GM20000 (cell line): ENCODE measurements at places on chromosomes 12 and 14.

DNA sequence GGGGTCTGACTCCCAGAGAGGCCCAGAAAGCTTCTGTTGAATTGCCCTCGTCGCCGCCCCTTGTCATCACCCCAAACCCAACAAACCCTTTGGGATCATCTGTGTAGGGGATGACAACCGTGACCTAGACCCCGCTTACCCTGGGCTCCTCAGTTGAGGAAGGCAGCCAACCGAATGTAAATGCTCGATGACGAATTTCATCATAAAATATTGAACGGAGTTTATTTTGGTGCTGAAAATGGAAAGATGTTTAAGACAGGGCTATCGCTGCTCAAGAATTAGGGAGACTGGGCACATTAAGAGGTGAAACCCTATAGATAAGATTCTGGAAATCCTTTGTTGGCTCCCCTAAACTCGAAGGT, 512 bp downstream of the ACTR10 start:
- no peak for DNase-seq

- DNase-seq = no peak
Measured at GRCh38 chr12:54412786-54413185, 6.3 kb downstream of the ITGA5 start.

GRCh38 chr14:99784508-99784907, 8.7 kb upstream of the EML1 start:
- no peak for DNase-seq

- DNase-seq = no peak
Measured at GRCh38 chr12:50515587-50515986, 10.8 kb downstream of the DIP2B start.

DNA sequence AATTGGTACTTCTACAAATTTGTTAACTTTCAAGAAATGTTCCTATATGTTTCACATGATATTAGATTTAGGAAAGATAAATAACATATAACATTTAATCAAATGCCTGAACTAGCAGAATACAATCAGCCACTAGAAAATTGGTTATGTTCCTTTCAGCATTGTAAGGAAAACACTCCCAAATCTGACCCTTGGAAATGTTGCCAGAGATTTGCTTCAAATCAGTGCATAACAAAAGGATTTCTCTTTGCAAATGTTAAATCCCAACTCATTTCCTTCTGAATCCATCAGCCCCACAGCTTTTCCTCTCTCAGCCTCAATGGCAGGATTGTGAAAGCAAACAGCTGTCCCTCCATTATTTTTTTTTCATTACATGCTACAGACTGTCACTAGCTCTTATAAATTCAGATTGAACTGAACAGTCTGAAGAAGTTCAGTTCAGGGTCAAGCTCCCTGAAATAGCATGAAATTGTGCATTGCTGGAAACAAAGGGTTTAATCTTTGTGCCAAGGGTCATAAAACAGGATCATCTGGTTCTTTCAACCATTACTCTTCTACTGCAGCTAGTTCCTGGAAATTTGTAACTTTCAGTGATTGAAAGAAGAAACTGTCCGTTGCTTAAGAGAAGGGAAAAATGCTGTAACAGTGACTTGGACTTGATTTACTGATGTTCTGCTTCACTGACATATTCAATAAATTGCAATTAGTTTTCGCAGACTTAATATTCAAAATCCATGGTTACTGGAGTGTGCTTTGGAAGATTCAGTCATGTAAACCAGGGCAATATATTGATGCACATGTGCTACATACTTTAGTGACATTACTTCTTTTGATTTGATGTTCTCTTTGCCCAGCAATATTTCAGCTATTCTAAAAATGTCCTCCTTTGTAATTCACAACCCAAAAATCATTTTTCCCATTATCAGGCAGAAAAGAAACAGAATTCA, 246.4 kb downstream of the RPL10L start:
- DNase-seq = no peak

- no peak for DNase-seq
Measured at GRCh38 chr12:80183939-80184338, 84.6 kb downstream of the OTOGL start.

DNA sequence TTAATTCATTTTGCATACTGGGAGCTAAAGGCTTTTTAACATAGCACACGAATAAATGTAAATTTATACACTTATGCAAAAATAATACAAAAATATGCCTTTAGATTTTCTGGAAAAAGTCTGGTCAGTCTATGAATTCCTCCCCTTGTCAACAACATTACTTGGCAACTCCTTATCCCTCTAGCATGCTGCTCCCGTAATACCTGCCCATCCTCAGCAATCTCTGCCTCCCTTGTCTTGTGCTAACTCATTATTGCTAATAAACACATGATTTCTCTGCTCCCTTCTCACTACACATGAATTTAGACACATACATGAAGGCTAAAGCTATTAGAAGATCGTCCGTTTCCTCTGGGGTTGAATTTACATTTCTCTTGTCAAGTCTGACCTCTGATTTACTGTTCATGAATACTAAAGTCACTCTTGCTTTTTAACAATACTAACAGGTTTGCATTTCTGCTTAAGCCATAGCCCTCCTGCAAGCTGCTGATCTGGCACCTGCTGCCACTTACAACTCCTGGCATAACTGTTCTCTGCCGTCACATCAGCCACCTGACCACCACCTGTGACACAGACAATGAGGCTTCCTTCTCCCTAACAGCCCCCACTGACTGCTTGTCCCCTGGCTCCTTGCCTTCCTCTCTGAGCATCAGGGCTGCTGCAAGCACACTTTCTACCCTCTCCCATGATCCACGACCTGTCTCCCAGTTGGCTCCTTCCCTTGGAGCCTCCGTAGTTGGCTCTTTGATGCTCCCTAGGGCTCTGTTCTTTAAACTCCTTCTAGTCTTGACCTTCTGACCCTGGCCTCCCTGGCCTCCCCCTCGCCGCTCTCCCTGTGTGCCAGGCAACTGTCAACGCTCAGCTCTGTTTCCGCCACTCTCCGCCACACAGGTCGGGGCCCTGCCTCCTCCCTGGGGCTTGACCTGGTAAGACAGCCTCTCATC, 177.6 kb downstream of the CALM1 start:
- DNase-seq = no peak

GRCh38 chr14:23248601-23249000, 10.9 kb downstream of the RNF212B start:
- no peak for DNase-seq

DNA sequence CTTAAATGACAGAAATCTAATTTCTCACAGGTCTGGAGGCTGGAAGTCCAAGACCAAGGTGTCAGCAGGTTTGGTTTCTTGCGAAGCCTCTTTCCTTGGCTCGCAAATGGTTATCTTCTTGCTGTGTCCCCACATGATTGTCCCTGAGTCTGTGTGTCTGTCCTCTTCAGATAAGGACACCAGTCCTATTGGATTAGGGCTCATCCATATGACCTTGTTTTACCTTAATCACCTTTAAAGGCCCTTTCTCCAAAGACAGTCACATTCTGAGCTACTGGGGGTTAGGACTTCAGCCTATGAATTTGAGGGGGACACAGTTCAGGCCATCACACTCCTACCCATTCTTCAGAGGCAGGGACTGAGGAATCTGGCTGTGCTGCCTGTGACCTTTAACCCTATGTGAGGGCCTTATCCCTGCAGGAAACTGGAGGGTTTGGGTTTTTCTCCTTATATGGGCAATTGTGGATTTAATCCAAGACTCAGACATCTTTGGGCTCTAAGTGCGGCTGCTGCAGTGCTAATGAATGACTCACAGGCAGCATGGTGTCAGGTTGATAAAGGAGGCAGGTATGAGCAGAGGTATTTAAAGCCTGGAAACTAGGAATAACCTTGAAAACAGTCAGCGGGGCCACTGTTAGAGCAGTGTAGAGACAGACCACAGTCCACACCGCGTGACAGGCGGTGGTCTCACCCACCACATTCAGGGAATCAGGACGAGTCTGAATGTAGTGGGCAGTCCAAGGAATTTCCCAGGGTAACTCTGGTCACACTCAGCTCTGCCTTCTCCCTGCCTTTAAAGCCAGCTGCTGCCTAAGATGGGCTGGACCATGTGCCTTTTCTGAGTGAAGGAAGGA, 10.2 kb downstream of the TPCN1 start:
- DNase-seq = no peak

- peak; percentile 84 for DNase-seq
Measured at GRCh38 chr12:111812881-111813741, 28.9 kb upstream of the MAPKAPK5 start.

- no peak for DNase-seq
Measured at GRCh38 chr12:130120012-130120805, 42.1 kb upstream of the FZD10 start.

DNA sequence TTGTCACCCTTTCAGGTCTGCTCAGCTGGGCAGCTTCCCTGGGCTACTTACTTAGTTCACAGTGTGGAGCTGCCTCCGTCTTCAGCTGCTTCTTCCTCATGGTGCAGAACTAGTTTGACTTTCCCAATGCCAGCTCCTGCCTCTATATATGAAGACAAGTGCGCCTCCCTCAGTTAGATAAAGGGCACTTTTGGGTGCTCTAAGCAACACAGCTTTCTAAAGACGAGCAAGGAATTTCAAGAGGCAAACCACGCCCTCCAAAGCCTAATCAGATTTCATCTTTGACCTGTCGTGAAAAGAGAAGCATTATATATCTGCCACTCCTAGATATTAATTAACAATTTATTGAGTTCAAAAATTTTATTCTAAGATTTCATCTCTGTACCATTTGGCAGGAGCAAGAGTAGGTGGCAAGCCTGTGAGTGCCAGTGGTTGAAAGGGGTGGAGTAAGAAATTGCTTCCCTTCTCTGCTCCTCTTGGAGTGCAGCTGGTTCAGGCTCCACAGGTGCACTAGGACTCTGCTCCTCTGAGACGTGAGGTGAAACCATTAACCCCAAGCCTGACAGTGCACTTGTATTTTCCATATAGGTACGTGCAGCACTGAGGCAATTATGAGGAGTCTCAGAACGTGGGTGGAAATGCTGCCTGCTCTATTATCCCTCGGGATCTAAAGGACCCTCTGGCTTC, 2.1 kb upstream of the SLC11A2 start:
- DNase-seq = peak; percentile 19

GRCh38 chr14:99272899-99273765, 1.1 kb upstream of the BCL11B start:
- DNase-seq = peak; percentile 50

DNA sequence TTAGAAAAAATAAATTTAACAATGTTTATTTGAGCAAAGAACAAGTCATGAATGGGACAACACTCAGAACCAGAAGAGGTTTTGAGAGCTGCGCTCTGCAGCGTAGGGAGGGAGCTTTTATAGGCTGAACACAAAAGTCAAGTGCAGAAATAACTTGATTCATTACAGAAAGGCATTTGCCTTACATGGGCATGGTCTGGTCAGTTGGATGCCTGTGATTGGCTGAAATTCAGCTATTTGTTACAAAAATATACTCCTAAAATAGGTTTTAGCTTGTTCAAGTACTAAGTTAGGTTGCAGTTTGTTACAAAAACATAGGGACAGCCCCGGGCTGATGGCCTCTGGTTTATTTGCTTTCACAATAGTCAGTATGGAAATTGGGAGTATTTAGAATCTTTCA, 118.0 kb downstream of the NUAK1 start:
- no peak for DNase-seq

DNA sequence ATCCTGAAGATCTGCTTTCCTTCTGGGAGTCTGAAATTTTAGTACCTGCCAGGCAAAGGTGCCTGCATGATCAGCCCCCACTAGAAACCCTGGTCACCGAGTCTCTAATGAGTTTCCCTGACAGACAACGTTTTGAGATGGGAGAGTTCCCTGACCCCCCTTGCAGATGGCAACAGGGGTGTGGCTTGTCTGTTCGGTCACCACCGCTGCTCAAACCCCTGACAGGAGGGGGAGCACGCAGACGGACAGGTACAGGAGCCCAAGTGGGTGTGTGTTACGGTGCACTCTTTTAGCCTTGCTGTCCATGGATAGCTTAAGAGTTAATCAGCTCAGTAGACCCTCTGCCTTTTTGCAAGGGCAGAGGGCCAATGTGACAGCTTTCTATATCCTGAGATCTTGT, 19.3 kb upstream of the CDKN3 start:
- no peak for DNase-seq

GRCh38 chr12:76714415-76714814, 49.5 kb upstream of the ZDHHC17 start:
- DNase-seq = no peak

- no peak for DNase-seq
Measured at GRCh38 chr14:97970222-97970621, 1173.0 kb downstream of the VRK1 start.

DNA sequence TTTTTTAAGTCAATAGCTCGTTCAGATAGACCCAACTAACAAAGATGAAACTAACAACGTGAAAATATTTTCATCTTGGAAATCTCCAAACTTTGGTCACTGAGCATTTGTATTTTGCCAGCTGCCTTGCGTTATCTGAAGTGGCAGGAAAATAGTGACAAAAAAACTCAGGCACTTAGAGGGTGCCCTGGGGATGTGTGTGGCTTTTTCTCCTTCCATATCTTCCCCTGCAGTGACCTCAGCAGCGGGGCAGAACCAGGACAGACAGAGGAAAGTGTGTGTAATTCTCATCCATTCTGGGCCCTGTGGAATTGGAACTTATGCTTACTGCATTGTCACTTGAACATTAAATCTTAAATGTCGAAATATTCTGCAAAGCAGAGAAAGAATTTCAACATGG, 152.0 kb downstream of the BCAT1 start:
- DNase-seq = no peak

- DNase-seq = peak; percentile 27
Measured at GRCh38 chr12:104064842-104065427, 604 bp downstream of the HCFC2 start.

DNA sequence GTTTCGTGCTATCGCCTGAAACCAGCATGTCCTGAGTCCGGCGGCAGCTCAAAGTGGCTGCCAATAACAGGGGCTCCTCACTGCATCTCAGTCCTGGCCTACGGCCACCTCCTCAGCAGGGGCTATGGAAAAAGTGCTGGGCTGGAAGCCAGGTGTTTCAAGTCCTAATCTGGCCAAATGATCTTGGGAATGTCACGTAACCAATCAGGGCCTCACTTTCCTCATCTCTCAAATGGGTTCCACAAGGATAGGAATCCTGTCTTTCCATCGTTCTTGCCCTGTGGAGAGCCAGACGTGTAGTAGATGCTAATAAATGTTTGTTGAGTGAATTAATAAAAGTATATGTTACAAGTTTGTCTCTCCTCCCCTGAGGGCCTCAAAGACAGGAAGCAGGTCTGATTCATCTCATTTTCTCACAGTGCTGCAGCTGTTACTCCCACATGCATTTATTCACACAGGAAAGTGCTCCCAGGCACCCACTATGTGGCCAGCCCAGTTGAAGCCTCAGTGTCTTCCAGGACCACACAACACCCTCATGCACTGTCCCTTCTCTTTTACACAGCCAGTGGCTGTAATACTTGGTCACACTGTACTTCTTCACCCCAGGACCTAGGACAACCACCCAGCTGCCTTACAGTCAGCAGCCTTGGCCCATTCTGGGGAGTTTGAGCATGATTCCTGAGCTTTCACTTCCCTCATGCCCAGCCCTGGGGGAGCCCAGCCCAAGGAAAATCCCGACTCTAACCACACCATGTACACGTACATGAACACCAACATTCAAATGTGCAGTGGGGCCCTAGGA, 5.0 kb downstream of the CMKLR1 start:
- DNase-seq = peak; percentile 74

GRCh38 chr12:75939016-75939642, 92.4 kb downstream of the PHLDA1 start:
- no peak for DNase-seq

- no peak for DNase-seq
Measured at GRCh38 chr14:42459171-42459685, 852.6 kb downstream of the LRFN5 start.

GRCh38 chr12:113116875-113117274, 18.7 kb downstream of the RASAL1 start:
- DNase-seq = no peak

- DNase-seq = no peak
Measured at GRCh38 chr12:116184763-116185162, 92.7 kb downstream of the MED13L start.
